ENCODE measurements at places on chromosomes 1 and 21. TPM values are rescaled to one million over a fixed set of nuclear protein-coding genes. Genes with fewer than 3 reads are reported as not detected.

DNA sequence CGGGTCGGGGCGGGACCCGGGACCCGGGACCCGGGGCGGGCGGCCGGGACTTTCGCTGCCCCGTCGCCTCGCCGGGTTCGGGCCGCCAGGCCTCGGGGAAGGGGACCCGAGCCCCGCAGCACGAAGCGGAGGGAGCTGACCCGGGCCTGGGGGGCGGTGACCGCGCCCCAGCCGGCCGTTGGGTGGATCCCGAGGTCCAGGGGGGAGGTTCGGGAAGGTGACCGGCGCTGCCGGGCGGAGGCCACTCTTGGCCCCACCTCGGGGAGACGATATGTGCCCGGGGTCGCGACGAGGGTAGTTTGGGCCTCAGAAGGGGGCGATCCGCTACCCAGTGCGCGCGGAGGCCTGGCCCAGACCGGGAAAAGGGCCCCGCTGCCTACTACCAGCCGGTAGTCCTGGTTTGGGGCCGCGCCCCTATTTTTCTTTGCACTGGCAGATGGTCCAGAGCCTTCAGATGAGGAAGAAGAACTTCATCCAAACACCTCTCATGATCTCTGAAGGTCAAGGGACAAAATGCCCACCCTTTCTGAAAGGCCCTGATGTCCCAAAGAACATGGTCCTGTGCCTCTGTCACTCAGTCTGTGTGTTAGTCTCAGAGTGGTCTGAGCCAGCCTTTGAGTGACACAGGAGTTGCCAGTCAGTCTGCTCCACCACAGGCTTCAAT lies 766 bp downstream of the AGO4 start:
- DNase-seq = peak; percentile 43

GRCh38 chr1:231410036-231410612 lies 12.0 kb downstream of the EGLN1 start:
- no peak for DNase-seq

- peak; percentile 70 for DNase-seq
These were observed 2.6 kb downstream of the RNF220 start for GRCh38 chr1:44407430-44408211.

DNA sequence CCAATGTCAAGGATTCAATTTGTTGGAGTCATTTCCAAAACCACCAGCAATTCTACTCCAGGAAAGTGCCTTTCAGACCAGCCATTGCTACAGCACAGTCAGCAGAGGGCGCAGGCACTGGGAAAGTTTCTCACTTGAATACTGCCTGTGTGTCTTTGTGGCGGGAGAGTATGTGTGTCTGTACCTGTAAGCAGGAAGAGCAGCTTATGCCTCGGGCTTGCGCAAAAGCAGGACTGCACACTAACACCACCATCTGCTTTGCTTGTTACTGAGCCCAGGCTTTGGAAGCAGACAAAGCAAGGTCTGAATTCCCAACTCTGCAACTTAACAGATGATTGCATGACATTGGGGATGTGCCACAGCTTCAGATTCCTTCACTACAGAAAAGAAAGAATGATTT lies 7.0 kb upstream of the CTSE start:
- peak; percentile 80 for DNase-seq

GRCh38 chr1:116375148-116375886 lies 2.3 kb downstream of the ATP1A1 start:
- no peak for DNase-seq

GRCh38 chr1:228471154-228471761 lies 15.9 kb upstream of the RNF187 start:
- DNase-seq = no peak

DNA sequence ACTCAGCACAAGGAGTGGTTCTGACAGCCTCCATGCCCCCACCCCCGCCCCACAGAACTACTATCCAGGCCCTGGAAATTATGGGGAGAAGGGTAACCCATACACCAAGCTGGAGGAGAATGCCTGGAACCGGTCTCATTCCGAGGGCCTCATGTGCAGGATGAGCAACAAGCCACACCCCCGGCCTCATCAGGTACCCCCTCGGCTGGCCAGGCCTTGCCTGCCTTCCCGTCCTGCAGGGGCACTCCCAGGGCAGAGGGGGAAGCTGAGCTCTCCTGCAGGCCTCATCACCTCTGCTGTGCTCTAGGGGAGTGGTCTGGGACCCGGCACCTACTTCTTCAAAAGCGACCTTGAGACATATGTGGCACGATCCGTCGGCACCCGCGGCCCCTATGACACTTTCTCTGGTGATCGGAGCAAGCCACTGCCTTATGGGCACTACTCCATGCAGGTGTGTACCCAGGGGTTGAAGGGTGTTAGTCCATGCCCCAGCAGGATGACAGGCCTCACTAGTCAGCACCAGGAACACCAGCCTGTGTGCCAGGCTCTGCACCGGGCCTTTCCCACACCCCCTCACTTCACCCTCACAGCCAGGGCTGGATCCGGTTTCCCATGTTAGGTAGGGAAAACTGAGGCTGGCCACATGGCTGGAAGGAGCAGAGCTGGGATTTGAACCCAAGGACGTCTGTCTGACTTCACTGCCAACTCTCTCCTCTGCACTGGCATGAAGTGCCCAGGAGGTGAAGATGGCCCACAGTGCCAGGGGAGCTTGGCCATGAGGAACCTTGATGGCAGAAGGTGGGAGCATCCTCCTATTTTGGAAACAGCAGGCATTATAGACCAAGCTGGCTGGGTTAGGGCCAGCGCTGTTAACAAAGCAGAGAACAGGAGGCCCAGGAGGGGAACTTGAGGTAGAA lies 10.9 kb upstream of the TTC22 start:
- DNase-seq = no peak

Gene ABL2
- 20.1 TPM for total RNA-seq

- DNase-seq = no peak
These were observed 16.2 kb downstream of the WDR47 start for GRCh38 chr1:109025694-109026093.

GRCh38 chr21:41054018-41054578 lies 113.9 kb upstream of the BACE2 start:
- DNase-seq = no peak

- no peak for DNase-seq
These were observed 52.8 kb downstream of the DUSP10 start for GRCh38 chr1:221689138-221689537.

- DNase-seq = no peak
These were observed 109.3 kb downstream of the NTNG1 start for GRCh38 chr1:107250169-107250568.

Gene TIMM17A
- total RNA-seq = 34.5 TPM

Data from neural progenitor cell (in vitro differentiated cells).